Hematopoietic multipotent progenitor cell treated with erythropoietin and hydrocortisone succinate and interleukin-3 and kit ligand, for 8 days (in vitro differentiated cells): ENCODE measurements at places on chromosomes 3 and 15.

- no peak for DNase-seq
Observed at GRCh38 chr3:30512576-30512975, 93.8 kb upstream of the TGFBR2 start.

DNA sequence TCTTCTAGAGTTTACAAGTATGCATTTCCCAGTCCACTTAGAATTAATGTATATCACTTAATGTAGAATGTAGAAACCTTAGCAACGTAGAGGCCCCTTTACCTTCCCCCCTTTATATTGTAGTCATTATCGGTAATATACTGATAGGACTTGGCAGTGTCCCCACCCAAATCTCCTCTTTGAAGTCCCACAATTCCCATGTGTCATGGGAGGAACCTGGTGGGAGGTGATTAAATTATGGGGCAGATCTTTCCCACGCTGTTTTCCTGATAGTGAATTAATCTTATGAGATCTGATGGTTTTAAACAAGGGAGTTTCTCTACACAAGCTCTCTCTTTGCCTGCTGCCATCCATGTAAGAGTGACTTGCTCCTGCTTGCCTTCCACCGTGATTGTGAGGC lies 31.0 kb downstream of the ARL8B start:
- no peak for DNase-seq

DNA sequence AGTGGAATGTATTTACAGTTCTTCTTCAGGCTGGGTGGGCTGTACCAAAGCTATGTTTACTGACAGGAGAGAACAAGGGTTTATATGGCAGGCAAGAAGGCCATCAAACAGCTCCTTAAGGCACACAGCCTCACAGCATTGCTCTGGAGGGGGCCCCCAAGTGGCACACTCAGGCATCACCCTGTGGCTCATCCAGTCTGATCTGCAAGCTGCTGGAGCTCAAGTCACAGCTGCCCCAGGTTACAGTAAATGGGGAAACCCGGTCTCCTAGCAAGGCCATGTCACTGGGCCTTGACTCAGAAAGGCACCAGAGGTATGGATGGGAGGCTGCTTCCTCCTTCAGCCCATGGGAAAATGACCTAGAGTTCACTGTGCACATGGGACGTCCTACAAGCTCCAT lies 67.5 kb downstream of the TFG start:
- DNase-seq: no peak

DNA sequence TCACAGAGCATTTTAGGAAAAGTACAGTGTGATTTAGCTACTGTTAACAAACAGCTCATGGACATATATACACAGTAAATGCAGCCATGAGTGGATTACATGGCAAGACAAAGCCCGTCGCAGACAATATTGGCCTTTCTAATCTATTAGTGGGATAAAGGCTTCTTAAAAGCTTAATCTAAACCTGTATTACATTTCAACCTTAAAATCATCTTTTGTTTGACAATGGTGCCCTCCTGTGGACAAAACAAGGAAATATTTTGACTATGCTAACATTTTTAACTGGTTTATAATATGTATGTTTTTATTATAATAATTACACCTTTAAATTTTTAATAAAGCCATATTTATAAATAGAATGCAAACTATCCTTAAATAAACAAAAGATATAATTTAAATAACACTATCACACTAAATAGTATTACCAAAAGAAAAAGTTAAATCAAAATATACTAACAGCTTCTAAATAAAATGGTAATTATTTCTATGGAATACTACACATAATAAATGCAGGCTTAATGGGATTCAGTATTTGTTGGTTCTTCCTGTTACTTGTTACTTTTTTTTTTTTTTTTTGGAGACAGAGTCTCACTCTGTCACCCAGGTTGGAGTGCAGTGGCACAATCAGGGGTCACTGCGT lies 38.6 kb downstream of the TAFA4 start:
- peak; percentile 45 for DNase-seq

GRCh38 chr3:186057594-186057993 lies 51.3 kb downstream of the ETV5 start:
- no peak for DNase-seq

DNA sequence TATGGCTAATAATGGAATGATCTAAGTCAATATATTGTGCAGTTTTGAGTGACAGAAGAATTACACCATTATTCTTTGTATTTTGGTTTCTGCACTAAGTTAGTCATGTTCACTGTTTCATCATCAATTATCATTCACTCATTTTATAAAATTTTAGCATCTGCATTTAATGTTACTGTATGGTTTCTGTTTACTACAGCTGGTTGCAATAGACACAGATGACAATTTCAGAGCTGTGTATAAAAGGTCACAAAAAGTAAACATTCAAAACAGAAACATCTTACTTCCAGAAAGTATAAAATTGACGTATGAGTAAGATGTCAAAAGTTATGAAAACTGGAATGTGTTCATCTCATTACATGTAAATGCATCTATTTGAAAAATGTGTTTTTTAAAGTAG lies 111.1 kb upstream of the GBE1 start:
- DNase-seq: no peak

DNA sequence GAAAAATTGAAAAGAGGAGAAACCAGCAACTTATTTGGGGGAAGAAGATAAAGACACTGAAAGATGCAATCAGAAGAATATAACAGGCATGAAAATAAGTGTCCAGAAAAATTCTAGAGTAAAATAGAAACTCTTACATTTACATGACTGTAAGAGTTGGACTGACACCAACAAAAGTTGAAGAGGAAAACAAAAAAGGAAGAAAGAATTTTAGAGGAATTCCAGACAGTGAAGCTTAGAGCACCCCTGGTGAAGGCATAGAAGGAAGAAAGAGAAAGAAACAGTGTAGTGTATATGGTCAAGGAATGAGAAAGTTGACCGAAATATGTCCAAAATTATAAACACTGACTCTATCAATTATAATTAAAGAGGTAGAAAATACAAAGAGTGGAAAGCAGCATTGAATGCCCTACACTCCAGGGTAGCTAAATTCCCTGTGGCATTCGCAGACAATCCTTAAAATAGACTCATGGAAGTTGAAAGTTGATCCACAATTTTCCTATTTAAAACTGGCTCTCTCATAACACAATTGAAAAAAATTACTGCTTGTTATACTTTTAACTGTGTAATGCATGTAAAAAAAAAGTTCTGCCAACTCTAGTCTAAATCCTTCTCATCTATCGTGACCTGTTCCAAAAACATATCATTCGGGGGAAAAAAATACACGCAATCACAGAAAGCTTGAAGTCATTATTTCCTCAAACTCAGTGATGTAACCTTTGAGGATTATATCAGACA lies 102.6 kb upstream of the ABI3BP start:
- no peak for DNase-seq

DNA sequence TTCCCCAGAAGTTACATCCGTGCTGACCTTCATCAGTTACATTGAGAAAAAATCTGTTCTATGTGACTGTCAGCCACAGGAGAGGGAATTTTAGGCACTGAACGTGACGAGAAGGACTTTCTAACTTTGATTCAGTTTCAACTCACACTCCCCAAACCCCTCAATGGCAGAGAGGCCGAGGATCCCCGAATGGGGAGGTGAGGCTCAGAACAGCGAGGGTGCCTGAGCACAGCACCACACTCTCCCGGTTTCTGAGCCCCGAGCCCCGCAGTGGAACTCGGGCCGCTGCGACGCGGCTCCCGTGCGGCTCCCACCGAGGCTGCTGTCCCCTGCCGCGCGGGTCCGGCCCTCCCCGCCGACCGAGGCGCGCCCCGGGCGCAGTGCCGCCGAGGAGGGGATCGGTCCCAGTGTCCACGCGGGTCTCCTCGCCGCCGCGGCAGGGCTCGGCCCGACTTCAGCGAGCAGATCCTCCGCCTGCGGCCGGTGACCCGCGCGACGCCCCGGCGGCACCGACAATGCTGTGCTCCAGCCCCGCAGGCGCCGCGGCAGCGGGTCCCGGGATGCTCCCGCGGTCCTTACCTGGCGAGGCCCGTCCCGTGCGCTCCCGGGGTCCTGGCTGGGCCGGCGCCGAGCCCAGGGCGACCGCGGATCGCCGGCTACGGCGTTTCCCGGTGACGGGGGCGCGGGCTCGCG lies 439 bp downstream of the CTXND1 start:
- DNase-seq: no peak

DNA sequence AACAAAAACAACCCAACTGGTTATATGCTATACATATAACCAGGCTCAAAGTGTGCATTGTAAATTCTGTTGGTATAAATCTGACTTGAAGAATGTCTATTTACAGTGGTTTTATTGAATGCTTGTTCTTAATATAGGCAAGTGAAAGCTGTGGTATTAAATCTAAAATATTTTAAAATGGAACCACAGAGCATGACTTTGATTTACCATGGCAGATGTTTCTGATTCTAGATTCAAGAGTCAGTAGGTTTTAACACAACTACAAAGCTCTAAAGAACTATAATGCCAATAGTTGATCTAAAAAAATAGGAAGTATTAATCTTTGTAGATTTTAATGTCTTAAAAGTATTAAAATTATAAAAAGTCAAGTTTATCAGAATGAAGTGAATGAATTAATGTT lies 141.9 kb upstream of the PLSCR5 start:
- DNase-seq: no peak

GRCh38 chr15:64865998-64866520 lies 24.3 kb downstream of the PLEKHO2 start:
- DNase-seq: no peak

DNA sequence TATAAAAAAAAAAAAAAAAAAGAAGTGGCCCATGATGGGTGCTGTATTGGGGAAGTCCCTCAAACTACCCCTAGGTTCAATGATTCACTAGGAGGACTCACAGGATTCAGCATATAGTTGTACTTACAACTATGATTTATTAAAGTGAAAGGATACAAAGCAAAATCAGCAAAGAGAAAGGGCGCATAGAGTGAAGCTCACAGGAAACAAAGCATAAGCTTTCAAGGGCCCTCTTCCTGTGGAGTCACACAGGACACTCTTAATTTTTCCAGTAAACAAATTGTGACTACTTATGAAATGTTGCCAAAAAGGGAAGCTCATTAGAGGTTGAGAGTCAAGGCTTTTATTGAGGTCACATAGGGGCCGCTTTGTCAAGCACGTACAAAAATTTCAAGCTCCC lies 153.7 kb upstream of the GAP43 start:
- no peak for DNase-seq

- peak; percentile 8 for DNase-seq
Observed at GRCh38 chr3:13235897-13236296, 162.7 kb upstream of the IQSEC1 start.

- no peak for DNase-seq
Observed at GRCh38 chr15:29556380-29556779, 265.9 kb downstream of the TJP1 start.

GRCh38 chr3:149368201-149368673 lies 9.2 kb downstream of the TM4SF1 start:
- DNase-seq: no peak

DNA sequence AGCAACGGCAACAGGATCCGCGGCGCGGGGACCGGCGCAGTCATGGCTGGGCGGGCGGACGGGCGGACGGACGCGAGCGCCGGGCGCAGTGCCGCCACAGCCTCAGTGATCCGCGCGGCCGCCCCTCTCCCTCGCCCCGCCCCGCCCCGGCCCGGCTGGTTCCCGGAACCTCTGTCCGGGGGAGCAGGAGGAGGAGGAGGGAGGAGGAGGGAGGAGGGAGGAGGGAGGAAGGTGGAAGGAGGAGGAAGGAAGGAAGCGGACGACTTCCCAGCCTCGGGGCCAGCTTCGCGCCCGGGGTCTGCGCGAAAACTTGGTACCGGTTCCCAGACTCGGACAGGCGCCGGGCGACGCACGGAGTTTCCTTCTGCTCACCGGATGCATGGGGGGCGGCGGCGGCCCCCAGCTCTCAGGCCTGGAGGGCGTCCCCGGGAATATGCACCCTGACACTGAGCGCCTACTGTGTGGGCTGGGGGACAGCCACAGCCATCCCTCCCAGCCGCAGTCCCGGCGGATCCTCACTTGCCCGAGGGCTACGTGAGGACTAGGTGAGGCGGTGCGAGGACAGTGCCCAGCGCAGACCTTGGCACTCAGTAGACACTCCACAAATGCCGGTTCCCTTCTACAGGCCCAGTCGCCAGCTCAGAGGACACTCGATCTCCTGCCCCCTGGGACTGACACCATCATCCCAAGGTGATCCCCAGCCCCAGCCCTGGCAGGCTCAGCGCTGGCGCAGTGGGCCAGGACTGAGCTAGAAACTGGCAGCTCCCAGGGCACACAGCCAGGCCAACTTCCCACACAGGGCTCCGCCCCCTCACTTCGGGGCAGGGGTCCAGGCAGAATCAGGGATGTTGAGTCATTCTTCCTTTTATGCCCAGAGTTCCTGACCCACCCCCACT lies at the start of gene SHISA5:
SHISA5 (minus strand) TSS at position 124 of the 896 bp plus-strand sequence; CDS start at position 44, 80 bp downstream.
- peak; percentile 59 for DNase-seq

- no peak for DNase-seq
Observed at GRCh38 chr15:65044724-65045481, at the start of gene SLC51B. Gene SLC51B (plus strand): TSS chr15:65045387. CDS start chr15:65050005, 4,618 bp downstream.

GRCh38 chr15:31151301-31152233 lies 50.0 kb upstream of the TRPM1 start:
- no peak for DNase-seq

- no peak for DNase-seq
Observed at GRCh38 chr15:67707520-67708283, 117.6 kb upstream of the SKOR1 start.

GRCh38 chr3:171088964-171089754 lies 62.6 kb upstream of the SLC2A2 start:
- no peak for DNase-seq

GRCh38 chr3:171340434-171340833 lies 119.8 kb downstream of the TNIK start:
- DNase-seq: no peak

DNA sequence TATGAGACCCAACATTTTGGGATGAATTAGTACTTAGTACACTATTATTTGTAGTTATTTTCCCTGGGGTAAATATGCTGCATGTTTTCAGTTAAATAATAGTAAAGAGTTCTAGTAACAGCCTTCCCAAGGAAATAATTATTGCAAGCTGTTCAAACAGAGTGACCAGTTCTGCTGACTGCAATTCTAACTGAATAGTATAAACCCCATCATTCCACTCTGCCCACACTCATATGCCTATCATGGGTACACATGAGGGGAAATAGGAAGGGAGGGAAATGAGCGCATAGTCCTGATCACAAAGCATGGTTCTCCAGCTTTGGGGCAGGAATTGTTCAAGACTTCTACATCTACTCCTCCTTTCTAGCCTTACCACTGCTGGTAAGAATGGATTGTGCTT lies 18.7 kb downstream of the UQCC5 start:
- DNase-seq: no peak

DNA sequence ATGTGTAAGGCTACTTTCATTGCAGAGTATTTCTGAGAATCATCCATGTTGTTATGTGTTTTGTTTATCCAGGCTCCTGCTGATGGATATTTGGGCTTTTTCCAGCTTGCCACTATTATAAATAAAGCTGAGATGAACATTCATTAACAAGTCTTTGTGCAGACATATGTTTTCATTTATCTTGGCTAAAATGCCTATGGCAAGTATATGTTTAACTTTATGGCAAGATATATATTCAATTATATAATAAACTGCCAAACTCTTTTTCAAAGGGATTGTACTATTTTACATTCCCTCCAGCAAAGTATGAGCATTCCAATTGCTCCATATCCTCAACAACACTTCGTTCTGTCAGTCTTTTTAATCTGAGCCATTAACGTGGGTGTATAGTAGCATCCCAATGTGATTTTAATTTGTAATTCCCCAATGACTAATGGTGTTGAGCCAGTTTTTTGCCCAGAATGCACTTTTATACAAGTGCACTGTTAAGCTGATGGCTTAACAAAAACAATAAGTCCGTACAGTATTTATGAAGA lies 452.4 kb downstream of the SHQ1 start:
- no peak for DNase-seq
